ENCODE measurements at places on chromosomes 5 and 9.

- DNase-seq, result no peak
These were observed 567.7 kb downstream of the CAAP1 start for GRCh38 chr9:26324786-26325443.

GRCh38 chr9:33946779-33947535, 101.7 kb downstream of the UBAP2 start:
- DNase-seq, result no peak

DNA sequence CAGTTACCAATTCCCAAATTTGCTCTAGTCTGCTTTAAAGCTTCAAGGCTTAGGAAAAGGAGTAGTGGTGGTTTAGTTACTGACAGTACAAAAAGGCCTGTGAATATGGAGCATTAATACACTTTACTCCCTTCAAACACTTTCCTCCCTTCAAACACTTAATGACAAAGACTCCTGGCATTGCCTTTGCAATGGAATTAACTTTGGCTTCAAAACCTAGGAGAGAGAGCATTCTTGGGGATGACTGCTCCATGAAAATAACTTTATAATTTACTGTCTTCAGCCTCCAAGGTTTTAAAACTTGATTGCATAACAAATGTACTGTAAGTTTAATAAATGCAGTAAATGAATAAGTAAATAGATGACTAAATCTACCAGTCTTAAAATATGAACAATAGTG, 185.6 kb downstream of the TRPM3 start:
- DNase-seq, result no peak

DNA sequence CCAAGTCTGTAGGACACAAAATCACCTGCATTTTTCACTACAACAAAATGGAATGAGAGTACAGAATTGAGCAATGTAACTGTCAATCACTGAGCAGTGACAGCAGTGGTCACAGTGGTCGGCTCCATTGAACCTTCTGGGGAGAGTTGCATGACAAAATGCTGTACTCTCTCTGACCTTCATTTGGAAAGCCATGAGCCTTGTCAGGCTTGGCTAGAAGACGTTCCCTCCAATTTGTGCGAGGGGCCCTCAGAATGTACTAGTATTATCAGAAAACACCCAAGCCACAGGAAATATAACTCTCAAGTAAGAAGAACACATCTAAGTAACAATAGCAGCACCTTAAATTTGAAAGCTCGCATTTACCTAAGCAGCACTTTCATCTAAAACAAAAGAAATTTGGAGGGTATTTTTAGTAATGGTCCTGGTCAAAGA, 425.6 kb upstream of the MEF2C start:
- DNase-seq, result no peak
